ENCODE measurements at places on chromosomes 5 and 9.

DNA sequence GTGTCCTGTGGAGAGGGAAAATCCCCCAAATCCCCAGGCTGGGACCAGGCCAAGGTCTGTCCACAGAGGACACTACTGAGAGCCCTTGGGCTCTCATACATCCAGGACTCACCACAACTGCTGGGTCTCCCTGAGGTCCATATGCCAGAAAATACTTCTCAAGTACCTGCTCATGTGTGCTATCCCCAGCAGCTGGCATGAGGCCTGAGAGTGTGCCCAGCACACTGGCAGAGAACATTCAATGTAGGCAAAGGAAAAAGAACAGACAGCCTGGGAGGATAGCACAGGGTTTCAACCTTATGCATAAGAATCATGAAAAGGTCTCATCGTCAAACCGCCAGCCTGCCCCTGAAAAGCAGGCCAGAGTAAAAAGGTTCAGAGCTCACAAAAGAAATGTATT, 154.1 kb upstream of the TAS2R1 start:
- DNase-seq = no peak

DNA sequence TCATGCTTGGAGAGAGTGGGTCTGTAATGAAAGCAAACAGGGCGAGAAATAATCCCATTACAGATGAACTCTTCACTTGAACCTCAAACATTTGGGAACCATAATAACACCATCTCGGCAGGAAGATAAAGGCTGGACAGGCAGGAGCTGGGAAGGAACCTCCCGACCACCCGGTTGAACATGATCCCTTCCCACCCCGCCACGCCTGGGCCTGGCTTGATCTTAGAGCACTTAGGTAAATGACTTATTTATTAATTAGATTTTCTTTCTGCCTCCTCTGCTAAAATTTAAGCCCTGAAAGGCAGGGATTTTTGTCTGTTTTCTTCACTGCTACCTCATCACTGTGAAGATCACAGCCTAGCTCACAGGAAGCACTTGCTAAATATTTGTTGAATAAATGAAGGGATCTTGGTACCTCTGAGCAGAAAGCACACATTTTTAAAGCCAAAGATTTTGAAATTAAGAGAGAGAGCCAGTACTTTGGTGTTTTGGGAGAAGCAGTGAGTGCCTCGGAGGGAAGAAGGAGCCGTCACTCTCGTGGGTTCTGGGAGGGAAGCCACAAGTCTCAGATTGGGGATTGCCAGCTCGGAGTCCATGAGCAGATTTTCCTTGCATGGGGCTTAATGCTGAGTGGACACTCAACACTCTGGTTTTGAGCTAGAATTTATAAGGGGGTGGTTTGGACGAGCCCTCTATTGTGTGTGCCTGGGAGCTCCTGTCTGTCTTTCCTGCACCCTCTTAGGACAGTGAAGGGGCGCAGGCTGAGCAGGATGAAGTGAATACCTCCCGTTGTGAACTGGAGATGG, 133.3 kb downstream of the MACROH2A1 start:
- DNase-seq = no peak

DNA sequence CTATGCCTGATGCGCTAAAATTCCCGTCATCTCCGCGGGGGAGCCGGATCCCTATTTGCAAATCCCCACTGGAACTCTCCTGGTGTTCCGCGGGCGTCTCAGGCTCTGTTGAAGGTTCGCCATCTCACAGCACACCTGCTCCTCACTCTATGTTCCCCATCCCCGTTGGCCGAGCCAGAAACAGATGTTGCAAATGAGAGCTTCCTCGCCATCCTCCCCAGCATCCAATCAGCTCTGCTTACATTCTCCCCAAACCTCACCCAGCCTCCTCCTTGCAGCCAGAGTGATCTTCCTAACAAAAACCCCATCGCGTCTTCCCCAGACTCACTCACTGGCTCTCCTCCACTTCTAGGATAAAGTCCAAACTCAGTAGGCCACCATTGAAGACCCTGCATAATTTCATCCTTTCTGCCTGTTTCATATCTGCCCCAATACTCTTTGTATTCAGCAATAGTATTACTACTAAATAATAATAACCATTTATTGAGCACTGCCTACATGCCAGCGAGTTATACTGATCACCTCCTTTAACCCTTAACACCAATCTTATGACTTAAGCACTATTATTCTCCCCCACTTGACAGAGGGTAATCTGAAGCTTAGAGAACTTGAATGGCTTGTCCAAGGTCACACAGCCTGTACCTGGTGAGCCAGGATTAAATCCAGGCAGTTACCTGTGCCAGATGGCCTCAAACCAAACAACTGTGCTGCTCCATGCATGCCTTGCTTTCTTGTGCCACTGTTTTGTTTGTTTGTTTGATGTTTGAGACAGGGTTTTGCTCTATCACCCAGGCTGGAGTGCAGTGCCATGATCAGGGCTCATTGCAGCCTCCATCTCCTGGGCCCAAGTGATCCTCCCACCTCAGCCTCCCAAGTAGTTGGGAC, 14.0 kb downstream of the AQP7 start:
- DNase-seq = no peak

- DNase-seq = no peak
These were observed 192.5 kb upstream of the ZNF462 start for GRCh38 chr9:106670418-106670817.

- peak; percentile 99 for DNase-seq
These were observed 67.5 kb upstream of the MAMDC2 start for GRCh38 chr9:69976152-69976551.

DNA sequence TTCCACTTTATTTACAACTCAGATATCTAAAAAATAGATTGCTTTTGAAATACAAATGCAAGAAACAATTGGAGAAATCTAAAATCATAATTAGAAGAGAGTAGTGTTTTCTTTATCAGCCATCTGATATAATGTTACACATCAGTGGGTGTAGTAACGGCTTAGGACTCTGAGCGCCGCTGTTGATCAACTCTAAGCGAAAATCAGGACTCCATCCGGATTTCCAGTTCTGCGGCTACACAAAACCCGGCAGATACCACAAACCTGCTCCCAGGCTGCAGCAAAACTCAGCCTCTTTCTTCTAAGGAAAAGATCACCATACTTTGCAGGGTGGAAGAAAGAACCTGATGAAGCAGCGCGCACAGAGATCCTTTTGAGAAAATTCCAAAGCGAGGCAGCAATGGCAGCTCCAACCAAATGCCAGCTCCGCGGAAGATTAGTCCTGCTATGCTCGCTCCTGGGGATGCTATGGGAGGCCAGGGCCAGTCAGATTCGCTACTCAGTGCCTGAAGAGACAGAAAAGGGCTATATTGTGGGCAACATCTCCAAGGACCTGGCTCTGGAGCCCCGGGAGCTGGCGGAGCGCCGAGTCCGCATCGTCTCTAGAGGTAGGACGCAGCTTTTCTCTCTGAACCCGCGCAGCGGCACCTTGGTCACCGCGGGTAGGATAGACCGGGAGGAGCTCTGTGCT, at the start of gene PCDHGA9:
Gene PCDHGA9 (plus strand): TSS at position 226 of the 691 bp plus-strand sequence. CDS start 175 bp downstream, at position 401.
- peak; percentile 25 for DNase-seq

DNA sequence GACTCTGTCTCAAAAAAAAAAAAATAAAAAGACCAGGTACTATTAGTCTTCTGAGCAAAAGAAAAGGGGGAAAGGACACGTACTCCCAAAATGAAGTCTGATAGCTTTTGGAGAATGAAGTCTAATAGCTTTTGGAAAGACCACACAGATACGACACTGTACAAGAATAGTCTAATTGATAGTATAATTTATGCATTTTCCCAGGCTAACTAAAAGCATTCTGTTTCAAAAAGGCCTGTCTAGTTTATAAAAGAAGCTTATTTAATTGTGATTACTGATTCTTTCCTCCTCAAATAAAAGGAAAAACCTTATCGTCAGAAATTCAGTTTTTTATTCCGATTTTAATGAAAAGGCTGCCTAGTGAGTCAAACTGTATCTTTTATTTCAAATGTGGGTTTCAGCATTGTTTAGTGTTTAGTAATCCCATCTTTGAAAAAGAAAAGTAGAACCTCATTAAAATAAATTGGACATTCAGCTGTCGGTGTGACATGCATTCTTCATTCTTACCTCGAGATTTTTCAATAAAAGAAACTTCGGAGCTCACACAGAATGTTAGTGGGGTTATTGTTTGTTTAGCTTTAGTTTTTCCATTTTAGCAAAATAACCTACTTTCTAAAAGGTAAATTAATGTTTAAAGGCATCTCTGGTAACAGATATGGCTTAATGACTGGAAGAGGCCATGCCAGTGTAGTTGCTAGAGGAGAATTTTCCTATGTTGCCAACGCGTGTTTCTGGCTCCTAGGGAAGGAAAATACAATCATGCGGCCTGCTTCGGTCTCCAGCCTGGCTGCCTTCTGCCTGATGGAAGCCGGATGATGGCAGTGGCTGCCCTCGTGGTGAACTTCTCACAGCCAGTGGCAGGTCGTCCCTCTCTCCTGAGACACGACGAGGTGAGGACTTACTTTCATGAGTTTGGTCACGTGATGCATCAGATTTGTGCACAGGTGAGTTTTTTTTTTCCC, 70.0 kb downstream of the NLN start:
- DNase-seq = no peak

DNA sequence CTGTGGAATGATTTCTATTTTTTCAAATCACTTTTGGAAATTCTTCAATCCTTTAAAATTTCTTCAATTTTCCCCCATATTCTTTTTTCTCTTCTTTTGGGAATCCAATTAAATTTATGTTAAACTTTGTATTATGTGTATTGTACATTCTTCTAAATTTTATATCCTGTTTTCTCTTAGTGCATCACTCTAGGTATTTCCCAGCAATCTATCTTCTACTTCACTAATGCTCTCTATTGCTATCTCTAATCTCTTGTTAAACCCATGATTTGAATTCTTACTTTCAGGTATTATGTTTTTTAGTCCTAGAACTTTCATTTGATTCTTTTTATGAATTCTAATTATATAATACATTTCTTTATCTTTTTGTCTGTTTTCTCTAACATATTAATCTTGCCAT, 23.4 kb upstream of the SLC24A2 start:
- no peak for DNase-seq

- no peak for DNase-seq
These were observed 78.1 kb downstream of the EDIL3 start for GRCh38 chr5:84306601-84307000.

DNA sequence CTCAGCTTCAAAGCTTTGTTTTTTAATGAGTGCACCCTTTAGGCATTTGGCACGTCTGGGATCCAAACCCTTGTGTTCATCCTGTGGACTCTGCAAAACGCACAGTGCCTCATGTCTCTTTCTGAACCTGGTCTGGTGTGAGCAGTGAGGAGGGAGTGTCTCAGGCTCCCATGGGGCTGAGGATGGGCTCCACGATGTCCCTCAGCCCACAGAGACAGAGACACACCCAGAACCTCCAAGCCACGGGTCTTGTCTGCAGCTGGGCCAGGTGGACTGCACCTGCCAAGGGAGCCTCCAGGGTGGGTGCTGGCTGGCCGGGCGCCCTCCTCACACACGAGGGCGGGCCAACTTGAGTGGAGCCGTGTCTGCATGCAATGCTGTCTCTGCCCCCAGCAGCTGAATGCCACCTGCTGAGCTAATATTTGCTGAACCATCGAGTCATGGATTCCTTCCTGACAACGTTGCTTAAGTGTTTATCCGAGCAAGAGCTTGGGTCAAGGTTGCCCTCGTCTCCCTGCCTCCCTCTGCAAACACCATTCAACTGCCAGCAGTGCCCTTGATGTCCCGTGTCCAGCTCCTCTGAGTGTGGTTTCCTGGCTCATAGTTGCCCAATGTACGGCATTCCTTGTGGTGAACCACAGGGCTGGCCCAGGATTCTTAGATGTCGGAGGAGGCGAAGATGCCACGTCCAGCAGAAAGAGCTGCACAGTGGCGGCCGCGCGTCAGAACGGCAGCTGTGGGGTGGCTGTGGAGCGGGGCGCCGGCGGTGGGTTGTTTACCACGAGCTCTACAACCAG, 31.4 kb upstream of the LPCAT1 start:
- peak; percentile 88 for DNase-seq

DNA sequence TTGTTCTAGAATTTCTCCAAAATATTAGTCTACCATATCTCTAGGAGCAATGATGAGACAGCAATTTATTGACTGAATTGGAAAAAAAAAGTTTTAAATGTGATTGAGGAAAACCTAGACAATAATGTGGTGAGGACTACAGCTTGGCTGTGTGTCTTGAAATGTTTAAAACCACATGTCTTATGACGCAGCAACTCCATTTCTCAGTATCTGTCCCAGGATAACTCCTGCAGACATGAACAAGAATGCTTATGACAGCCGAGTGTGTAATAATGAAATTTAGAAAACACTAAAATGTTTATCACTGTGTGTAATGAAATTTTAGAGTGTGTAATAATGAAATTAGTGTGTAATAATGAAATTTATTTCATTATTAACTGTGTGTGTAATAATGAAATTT, 254.1 kb upstream of the DAPK1 start:
- no peak for DNase-seq

DNA sequence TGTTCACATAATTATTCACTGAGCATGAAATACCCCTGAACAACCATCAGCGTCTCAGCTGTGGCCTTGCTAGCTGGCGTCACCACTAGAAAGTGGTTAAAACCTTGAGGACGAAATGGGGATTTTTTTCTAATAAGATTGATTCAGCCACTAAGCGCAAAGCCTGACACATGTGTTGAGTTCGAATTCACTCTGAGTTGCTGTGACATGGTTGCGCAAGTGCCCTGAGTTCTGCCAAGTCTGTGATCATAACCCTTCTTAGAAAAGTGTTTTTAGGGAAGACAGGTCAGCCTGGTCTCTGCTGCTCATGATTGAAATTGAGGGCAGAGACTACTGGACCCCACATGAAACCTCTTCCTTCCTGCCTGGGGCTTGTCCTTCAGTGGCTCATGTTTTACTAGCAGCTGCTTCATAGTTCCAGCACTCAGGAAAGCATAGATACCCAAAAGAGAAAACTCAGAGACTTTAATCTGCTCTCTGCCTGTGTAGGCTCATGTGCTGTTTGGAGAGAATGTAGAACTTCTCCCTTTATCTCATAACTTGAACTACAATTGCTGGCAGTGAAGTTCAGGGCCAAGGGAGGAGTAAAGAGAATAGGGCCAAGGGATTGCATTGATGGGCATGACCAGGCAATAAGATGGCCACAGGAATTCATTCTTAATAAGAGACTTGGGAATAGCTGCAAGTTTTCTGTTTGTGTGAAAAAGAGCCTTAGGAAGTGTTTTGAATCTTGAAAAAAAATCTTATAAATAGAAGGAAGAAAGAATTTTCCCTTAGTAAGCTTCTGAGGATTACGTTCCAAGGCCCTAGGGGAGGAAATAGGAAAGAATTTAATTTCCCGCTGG, 66.8 kb upstream of the CXCL14 start:
- no peak for DNase-seq

DNA sequence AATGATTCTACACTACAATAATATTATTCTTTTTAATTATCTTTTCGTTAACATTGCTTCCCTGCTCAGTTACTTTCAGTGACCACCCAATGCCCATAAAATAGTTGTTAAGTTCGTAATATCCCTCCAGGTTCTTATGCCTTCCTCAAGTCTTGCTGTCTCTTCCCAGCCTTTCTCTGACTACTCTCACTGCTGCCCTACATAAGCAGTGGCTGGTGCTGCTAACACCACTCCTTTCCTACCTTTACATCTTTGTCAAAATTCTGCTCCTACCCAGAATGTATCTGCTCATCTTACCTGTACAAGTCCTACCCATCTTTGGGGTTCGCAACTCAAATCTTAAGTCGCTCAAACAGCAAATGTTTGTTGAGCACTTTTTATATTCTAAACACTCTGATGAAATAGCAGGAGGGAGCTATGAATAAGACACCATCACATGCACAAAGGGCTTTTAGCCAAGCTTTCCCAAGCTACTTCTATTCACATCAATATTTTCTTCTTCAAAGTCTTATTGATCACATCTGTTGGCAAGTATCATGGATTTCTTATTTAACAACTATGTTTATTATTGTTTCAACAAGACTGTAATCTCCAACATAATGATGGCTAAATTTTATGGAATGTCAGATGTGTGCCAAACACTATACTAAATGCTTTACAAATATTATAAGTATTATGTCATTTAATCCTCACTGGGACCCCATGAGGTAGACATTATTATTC, 29.5 kb downstream of the SLC25A46 start:
- DNase-seq = no peak

Measured in HT1080 (cell line).